ENCODE measurements at places on chromosomes 6 and 20. TPM values are rescaled to one million over a fixed set of nuclear protein-coding genes. Genes with fewer than 3 reads are reported as not detected.

Gene RIPPLY2
- total RNA-seq = not detected

Gene LTA
- not detected for total RNA-seq

- no peak for DNase-seq
These were observed 80.1 kb upstream of the HDAC2 start for GRCh38 chr6:114051031-114051430.

Gene SAMD5
- 6.7 TPM for total RNA-seq

Gene APCDD1L
- 0.21 TPM for total RNA-seq

- no peak for DNase-seq
These were observed 6.3 kb downstream of the SNHG17 start for GRCh38 chr20:38428800-38429199.

GRCh38 chr6:16754876-16755275 is 6.4 kb downstream of the ATXN1 start:
- no peak for DNase-seq

Gene LY6G6C
- total RNA-seq = not detected

- DNase-seq = no peak
These were observed 7.6 kb upstream of the OTOR start for GRCh38 chr20:16740365-16741072.

- no peak for DNase-seq
These were observed 12.7 kb downstream of the EDEM2 start for GRCh38 chr20:35134472-35134871.

Gene CPXM1
- not detected for total RNA-seq

Gene RGS17
- 6.7 TPM for total RNA-seq

GRCh38 chr20:62274332-62274950 is 28.4 kb upstream of the ADRM1 start:
- DNase-seq = peak; percentile 39

Gene TSPO2
- not detected for total RNA-seq

Gene TBP
- 9.6 TPM for total RNA-seq

DNA sequence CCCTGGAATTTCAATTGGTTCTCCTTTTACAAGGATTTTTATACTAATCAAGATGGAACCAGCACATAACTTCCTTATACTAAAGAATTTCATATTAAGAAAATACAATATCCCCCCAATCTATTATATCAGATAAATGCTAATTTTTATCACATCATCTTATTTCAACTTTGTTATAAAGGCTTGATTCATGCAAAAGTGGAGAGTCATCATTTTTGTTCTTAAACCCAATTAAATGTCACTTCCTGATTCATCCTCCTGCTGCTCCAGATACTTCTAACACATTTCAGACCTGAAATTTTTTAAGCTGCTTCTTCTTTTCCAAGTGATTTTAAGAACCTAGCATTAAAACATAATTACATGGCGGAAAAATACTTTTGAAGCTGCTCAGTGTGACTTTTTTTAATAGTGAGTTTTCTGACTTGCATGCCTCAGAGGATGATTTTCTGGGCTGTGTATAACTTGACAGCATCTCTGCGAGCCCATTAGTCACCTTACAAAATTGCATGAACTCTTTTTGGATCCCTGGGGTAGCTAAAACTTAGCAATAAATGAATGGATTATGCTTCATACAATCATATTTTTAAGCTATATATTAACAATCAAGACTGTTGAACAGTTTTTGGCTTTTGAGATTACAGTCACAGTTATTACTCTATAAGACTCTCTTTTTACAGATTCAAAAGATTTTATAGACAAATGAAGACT is 134.1 kb downstream of the ELOVL4 start:
- no peak for DNase-seq

GRCh38 chr6:47478233-47479139 is 897 bp downstream of the CD2AP start:
- DNase-seq = peak; percentile 19

- DNase-seq = no peak
These were observed 576.4 kb downstream of the HDGFL1 start for GRCh38 chr6:23145781-23146180.

DNA sequence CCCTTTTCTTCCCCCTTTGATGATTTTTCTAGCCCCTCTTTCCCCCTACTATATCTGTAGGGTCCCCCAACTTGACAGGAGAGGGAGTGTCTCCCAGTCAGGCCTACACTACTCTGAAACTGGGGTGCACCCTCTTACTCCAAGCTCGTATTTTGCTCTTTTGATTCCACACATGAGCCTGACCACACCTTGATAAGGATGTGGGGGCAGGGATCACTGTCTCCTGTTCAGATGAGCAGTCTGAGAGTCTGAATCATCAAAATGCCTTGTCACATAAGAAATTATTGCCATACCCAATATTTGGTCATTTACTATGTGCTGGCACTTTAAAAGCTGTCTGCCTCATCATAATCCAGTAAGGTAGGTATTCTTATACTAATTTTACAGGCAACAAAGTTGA is 15.9 kb downstream of the PNPLA1 start:
- DNase-seq = no peak

DNA sequence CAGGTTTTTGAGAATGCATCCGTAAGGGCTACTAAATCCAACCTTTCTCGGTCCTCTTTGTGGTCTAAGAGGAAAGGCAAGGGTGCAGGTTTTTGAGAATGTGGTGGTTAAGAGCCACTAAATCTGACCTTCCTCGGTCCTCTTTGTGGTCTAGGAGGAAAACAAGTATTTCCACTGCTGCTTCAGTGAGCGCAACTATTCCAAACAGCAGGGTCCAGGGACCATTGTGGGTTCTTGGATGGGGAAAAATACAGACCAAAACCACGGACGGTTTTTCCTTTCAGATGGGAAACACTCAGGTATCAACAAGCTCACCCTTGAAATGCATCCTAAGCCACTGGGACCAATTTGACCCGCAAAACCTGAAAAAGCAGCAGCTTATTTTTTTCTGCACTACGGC is 21.9 kb downstream of the BTBD9 start:
- DNase-seq = peak; percentile 45

DNA sequence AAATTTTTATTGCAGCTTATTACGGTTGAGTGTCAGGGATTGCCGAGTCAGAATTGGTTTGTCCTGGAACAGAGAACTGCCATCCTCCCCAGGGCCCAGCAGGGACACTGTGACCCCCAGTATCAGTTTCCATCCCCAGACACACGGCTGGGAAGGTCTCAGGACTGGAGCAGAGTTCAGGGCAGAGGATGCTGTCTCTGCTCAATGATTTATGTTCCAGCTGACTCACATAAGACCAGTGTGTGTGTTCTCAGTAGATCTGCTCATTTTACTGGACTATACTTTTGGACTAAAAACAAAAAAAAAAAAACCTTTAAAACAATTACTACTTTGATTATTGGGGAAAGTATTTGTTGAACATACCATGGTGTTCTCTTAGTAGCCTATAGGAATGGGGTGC is 44.2 kb downstream of the FNDC1 start:
- DNase-seq = peak; percentile 8

GRCh38 chr20:6916938-6917337 is 149.5 kb downstream of the BMP2 start:
- DNase-seq = no peak

- peak; percentile 56 for DNase-seq
These were observed 20.9 kb upstream of the KLHL31 start for GRCh38 chr6:53686355-53686940.

All from myocyte (in vitro differentiated cells).